ENCODE measurements at places on chromosomes 5 and 9.

DNA sequence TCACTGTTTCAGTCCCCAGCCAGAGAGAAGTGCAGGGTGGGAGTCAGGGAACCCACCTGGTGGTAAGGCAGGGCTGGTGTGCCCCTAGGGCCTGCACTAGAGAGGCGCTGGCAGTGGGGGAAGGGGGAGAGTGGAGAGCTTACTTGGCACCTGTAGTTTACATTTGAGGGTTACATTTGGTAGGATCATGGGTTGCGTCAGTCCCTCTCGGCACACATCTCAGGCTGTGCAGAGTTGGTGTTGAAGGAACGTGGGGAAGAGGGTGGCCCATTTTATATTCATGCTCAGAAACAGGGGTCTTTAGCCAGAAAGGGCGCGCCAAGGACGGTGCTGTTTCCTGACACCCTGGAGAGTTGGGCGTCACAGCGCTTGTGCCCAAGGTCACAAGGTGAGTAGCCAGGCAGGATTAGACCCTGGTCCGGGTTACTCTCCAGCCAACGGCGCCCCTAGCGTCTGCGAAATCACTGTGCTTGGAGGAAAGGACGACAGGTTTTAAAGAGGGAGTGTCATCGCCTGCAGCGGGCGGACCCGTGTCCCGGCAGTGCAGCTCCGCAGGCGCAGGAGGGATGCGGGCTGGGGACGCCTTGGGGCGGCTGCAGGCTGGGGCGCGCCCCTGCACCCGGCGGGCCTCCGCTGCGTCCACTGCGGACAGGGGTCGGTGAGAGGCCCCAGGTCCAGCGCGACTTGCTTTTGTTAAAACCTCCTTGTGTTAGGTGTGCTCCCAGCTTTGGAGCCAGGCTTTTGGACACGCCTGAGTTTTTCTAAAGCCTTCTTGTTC lies 272.6 kb downstream of the FANCC start:
- no peak for DNase-seq

DNA sequence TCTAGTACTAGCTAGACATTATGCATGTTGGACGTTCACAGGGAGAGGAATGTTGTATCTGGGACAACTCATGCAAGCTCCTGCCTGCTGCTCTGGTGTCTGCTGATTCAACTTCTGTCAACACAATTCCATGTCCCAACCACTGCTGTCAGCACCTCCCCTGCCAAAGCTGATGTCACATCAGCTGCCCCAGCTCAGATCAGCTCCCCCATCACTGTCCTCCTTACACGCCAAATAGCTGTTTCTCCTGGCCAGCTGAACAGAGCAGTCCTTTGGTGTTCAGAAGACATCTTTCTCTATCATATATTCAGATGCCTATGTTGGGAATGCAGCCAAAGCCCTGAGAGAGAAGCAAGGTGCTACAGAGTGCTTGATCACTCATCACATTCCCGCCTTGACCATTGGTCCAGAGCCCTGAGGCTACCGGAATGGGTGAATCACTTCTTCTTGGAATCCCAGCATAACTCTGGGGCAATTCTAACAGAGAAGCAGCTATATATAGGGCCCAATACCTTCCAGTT lies 223.3 kb downstream of the SEC61B start:
- peak; percentile 50 for DNase-seq

GRCh38 chr5:53547226-53547625 lies 13.2 kb upstream of the NDUFS4 start:
- no peak for DNase-seq

DNA sequence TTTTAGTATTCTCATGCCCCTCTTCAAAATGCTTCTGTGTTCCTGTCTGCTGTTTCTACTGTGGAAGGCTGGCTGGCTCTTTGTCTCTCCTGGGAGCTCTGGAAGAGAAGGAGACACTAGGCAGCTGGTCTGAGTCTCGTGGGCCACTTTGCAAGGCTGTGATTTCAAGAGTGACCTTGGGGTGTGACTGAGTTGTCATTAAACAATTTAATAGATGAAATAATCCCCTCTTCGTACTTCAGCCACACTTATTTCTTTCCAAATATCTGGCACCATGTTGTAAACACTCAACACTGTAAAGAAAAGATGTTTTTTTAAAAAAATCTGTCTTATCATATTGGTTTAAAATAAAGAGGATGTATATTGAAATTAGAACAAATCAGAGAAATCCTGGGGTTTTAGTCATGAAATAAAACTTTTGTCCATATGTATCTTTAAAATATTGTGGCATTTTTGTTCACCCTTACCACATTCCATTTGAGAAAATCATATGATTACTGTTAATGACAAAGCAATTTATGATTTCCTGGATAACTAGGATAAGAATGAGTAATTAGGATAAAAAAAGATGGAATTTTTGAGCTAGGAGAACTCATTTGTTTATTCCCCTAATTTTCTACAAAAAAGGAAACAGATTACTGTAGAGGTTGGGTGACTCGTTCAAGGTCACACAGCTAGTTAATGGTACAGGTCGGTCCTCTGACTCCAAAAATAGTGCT lies 200.8 kb downstream of the MAT2B start:
- DNase-seq: no peak

- no peak for DNase-seq
These were observed 1.6 kb upstream of the TNPO1 start for GRCh38 chr5:72814864-72815263.

GRCh38 chr5:151115272-151115905 lies 34.6 kb upstream of the TNIP1 start:
- DNase-seq: peak; percentile 64

GRCh38 chr5:68381060-68381459 lies 165.5 kb downstream of the PIK3R1 start:
- no peak for DNase-seq

DNA sequence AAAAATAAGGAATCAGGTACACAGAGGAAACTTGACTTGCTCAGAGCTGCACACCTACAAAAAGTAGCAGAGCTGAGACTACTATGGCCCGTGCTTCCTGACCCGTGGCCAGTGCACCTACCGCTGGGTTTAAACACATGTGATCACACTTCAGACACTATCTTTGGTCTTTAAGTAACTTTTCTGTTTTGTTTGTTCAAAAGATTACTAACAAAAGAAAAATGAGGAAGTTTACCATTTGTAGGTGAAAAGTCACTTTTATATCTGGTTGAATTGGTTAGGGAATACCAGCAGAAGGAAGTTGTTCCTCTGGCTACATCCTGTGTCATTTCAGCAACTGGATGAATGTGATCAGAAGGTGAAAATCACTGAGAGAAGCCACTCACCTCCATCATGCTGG lies 6.5 kb upstream of the SYK start:
- DNase-seq: no peak

GRCh38 chr5:143788401-143788800 lies 23.6 kb upstream of the HMHB1 start:
- DNase-seq: no peak

- DNase-seq: no peak
These were observed 162.7 kb downstream of the C9orf50 start for GRCh38 chr9:129458155-129458661.

- no peak for DNase-seq
These were observed 22.0 kb upstream of the COL15A1 start for GRCh38 chr9:98921732-98922131.

DNA sequence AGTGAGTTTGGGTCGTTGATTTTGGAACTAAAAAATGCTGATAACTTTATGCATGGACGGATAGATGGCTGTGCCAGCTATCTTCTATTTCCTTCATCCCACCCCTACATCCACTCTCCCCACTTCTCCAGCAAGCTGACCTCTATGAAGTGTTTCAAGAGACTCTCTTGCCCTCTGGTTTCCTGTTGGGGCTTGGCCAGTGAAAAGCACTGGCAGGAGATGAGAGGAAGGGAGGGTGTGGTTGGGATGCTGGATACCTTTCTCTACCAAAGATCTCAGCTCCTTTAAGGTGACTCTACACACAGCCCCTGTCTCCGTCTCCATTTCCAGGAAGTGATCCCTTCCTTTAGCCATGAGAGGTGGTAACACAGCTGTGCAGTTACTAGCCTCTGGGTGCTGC lies 30.0 kb upstream of the JMY start:
- DNase-seq: no peak

DNA sequence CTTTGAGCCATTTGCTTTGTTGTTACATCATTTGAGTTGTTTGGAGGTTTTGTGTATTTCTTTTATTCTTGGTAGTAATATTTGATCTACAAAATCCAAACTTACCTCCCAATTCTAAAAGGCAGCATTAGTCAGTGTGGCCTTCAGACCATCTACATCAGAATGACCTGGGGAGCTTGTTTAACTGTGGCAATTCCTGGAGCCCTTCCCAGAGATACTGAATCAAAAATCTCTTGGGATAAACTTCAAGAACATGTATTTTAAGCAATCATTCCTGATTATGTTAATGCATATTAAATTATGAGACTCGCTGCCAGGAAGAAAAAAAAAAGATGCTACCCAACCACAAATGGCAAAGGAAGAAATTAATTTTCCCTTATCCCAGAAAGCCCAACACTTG lies 268.9 kb upstream of the PDE4D start:
- no peak for DNase-seq

- DNase-seq: no peak
These were observed 6.2 kb downstream of the SVEP1 start for GRCh38 chr9:110573305-110573704.

DNA sequence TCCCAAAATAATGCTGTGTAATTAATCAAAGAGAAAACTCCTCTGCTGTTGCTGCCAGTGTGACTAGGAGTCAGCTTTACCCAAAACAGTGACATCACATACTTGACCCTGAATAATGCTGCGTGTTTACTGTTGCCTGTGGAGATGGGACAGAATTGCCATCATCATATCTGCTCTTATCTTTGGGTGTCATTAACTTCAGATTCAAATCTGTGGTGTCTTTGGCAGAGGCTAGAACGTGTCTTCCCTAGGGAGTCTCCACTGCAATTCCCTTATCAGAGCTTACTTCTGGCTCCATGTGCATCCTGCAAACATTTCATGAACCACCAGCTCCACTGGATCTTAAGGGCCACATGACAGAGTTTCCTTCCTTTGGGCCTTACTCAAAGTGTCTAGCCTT lies 88.9 kb upstream of the MRPS30 start:
- DNase-seq: no peak

- no peak for DNase-seq
These were observed 124.9 kb downstream of the PPP2R2B start for GRCh38 chr5:146753641-146754040.

GRCh38 chr9:3525096-3525835 lies 535 bp downstream of the RFX3 start:
- no peak for DNase-seq

GRCh38 chr5:112219000-112219399 lies 200.1 kb downstream of the EPB41L4A start:
- no peak for DNase-seq

- DNase-seq: no peak
These were observed 270.6 kb downstream of the MLLT3 start for GRCh38 chr9:20351715-20352114.

- DNase-seq: no peak
These were observed 304.3 kb upstream of the ARRDC3 start for GRCh38 chr5:91687430-91687829.

GRCh38 chr5:170161069-170161468 lies 55.4 kb downstream of the FOXI1 start:
- no peak for DNase-seq

- peak; percentile 77 for DNase-seq
These were observed 35.2 kb upstream of the GLDC start for GRCh38 chr9:6680797-6681146.

GRCh38 chr9:1469996-1470395 lies 419.8 kb downstream of the DMRT2 start:
- DNase-seq: no peak

DNA sequence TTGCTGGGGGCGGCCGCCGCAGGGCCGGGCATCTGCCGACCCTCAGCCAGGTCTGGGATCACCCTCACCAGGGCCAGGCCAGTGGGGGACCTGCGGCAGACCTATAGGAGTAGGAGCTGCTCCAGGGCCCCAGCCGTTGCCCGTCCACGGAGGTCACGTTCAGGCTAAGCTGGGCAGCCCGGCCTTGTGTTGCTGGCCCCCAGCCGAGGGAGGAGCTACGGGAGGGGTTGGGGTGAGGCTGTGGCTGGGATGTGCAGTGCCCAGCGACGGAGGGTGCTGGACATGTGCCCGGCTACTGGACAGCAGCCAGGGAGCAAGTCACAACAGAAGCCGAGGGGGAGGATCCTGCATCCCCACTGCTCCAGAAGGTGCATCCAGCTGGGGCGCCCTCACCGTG lies 39.6 kb upstream of the SLC6A19 start:
- DNase-seq: peak; percentile 12

- DNase-seq: no peak
These were observed 44.3 kb downstream of the BICD2 start for GRCh38 chr9:92720209-92720765.

GRCh38 chr9:132181796-132182313 lies 20.0 kb downstream of the NTNG2 start:
- DNase-seq: no peak

DNA sequence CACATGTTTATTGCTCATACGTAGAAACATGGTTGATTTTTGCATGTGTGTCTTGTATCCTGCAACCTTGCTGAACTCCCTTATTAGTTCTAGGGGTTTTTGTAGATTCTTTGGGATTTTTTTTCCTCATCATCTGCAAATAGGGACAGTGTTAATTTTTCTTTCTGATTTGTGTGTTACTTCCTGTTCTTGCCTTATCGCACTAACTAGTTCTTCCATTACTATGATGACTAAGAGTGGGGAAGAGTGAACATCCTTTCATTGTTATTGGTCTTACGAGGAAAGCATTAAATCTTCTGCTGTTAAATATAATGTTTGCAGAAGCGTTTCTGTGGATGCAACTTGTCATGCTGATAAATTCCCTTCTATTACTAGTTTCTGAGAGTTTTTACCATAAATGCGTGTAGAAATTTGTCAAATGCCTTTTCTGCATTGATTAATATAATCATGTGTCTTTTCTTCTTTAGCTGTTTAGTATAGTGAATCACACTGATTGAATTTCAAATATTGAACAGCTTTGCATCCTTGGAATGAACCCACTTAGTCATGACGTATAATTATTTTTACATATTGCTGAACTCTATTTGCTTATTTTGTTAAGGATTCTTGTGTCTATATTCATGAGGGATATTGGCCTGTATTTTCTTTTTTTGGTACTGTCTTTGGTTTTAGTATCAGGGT lies 32.1 kb upstream of the RNF130 start:
- DNase-seq: no peak

DNA sequence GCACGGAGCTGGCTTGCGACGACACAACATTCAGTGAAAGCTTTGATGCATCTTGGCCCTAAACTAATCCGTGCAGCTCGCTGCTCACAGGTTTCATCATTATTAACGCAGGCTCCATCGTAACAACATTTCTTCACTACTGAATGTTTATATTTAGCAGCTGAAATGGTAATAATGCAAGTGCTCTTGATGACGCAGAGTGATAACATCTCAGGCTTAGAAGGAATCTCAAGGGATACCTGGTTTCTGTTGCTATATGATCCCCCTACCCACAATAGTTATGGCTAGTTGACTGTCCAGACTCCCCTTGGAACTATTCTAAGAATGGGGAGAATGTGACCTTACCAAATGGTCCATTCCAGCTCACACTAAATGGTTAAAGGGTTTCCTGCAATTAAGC lies 36.2 kb downstream of the C5 start:
- DNase-seq: no peak

GRCh38 chr5:79036769-79037168 lies 32.7 kb downstream of the DMGDH start:
- no peak for DNase-seq

GRCh38 chr5:58405175-58405574 lies 54.7 kb downstream of the PLK2 start:
- no peak for DNase-seq
